ENCODE measurements at places on chromosomes 2 and 18.
A peak's percentile ranks its signal among the peaks of the same experiment; 100 is the strongest.

DNA sequence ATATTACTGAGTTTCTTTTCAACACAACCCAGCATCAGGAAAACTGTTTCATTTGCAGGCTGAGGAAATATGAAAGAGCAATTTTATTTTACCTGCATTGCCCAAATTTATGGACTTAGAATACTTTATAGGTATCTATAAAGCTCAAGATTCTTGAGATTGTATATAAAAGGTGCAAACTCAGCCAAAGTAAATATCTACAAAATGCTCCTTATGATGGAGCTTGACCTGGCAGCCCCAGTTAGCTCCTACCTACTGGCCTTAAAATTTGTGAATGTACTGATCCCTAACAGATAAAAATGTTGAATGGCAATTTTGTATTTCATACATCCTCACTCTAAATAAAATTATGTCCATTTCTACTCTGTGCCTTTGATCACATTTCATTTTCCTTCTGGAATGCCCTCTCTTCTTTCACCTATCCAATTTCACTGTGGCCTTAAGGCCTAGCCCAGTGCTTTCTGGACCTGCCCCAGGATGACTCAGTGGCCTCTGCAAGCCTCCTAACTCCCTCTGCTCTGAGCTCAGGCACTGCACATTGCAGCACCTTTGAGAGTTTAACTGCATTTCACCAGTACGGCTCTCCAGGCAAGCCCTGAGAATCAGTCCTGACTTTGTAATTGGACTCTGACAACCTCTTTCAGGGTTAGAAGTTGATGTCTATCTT is 125.9 kb downstream of the ANTXR1 start:
- DNase-seq = no peak

DNA sequence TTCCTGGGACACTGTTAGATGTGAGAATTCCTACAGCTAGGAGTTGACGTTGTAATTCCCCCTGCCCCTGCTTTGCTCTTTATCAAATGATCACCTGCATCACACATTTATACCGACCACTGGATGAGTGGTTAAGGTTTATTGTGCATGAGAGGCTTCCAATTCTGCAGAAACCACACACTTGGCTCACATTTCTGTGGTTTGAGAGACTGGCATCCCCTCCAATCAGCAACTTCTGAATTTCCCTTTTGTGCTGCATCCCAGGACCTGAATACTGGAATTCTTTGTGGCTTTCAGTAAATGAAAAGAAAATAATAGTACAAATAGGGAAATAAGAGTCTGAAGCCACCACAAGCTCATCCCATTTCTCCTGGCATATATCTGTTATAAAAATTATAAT is 628.7 kb upstream of the PIK3C3 start:
- DNase-seq = no peak

DNA sequence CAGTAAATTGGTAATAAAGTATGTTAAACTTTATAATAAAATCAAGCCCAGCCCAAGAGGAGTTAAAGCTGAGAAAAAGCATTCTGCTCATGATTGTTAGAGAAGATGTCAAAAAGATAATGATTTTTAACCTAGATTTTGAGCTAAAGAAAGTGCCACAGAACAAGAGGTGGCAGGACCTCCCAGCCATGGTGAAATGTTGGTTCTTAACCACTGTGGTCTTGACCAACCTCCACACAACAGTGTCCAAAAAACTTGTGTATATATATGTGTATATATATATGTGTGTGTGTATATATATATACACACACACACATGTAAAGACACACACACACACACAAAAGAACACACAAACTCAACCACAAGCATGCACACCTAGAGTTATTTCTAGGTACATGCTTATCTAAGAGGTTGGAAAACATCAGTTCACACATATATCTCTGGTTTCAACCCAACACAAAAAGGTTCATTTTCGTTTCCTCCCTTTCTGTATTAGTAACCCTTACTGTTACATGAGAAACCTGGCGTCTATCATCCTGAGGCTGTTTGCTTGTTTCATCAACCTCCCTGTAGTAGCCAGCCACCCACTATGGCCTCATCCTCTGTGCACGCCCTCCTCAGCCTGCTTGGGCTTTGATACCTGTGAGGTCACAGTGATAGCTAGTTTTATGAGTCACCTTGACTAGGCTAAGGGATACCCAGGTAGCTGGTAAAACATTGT is 631.8 kb upstream of the ID2 start:
- DNase-seq = peak; percentile 75

- no peak for DNase-seq
Observed at GRCh38 chr2:8334866-8335325, 347.0 kb upstream of the ID2 start.

DNA sequence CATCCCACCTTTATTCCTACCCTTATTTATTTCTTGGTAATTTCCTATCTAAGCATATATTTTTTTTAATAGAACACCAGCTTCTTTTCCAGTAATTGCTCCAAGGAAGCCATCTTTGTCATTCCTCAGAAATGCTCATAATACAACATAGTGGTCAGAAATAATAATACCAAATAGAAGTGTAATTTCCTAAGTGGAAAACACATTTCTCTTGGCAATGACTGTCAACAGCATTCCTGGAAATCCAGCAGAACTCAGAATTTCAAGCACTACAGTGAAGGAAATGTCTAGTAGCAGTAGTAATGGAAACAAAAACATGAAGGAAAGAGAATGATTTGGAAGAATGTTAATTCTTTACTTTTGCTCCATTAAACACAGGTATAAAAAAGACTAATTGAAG is 56.6 kb downstream of the GDF7 start:
- no peak for DNase-seq

DNA sequence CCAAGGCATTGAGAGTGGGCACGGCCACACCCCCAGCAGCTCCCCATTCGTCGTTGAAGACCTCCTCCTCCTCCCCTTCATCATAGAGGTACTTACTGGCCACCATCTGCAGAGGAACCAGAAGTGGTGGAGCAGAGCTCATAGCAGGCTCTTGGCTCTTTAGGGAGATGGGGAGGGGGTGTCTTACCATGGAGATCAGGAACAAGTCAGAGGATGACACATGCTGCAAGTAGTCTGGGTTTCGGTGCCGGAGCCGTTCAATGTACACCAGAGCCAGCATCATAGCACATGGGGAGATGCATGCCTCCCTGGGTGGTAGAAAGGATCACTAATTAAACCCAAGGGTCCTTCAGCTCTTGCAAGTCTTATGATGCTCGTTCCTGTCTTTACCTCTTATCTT is 1.9 kb downstream of the CNPPD1 start:
- no peak for DNase-seq

- no peak for DNase-seq
Observed at GRCh38 chr2:38128653-38129052, 52.7 kb upstream of the CYP1B1 start.
